NCI-H146 (cell line): ENCODE measurements at places on chromosomes 1 and 21.

- DNase-seq, result no peak
These were observed 13.4 kb downstream of the ATF3 start for GRCh38 chr1:212621949-212622305.

DNA sequence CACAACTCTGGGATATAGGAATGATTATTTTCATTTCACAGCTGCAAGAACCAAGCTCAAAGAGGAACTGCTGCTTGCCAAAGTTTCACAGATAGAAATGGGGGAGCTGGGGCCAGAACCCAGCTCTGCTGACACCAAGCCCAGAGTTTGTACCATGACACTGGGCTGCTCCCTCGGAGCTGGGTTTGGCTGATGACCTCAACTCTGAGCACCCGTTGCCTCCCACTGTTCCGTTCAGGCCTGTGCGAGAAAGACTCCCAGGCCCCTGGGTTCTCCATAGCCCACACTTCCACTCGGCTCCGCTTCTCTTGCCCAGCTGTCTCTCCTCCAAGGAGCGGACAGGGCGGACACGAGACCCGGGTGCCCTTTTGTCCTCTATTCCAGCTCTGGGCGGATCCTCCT lies 55.2 kb downstream of the NGF start:
- DNase-seq, result no peak

- no peak for DNase-seq
These were observed 1.2 kb downstream of the KCTD3 start for GRCh38 chr1:215568299-215568692.

- peak; percentile 95 for DNase-seq
These were observed at the start of gene ZMYM4 for GRCh38 chr1:35268282-35269200. TSS of gene ZMYM4 (plus strand) at chr1:35268709. CDS start at chr1:35269047, 338 bp downstream.

DNA sequence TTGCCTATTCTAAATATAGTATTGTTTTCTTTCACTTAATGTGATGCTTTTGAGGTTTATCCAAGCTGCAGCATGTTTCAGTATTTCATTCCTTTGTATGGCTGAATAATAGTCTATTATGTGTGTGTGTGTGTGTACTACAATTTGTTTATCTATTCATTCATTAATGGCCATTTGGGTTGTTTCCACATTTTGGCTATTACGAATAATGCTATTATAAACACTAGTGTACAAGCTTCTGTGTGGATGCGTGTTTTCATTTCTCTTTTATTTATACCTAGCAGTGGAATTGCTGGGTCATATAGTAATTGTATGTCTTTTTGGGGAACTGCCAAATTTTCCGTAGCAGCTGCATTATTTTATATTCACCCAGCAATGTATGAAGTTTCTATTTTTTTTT lies 15.0 kb upstream of the THEM5 start:
- DNase-seq, result no peak

DNA sequence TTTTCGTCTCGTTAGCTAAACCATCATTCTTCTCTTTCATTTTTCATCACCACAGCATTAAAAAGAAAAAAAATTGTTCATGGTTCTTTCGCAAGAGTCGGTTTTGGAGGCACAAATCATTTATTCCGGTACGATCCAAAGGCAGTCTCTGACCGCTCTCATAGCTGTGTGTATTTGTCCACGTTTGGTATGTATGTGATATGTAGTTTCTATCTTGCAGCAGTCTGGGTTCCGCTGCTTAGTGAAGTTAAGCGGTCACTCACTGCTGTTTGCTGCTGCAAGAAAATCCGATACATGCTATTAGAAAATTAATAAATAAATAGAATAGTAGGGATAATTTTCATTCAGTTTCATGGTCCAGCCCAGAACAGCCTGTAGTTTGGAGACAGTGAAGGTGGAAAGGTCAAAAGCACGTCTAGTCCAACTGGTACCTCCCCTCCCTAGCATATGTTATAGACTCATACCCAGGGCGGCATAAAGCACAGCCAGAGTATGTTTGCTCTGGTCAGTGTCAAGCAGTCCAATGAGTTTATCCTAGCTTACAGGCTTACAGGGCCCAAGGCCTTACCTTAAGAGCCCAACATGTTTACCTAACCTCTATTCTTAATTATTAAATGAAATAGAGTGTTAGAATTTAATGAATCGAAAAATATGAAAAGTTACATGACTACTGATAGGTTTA lies 2.5 kb downstream of the FMN2 start:
- peak; percentile 4 for DNase-seq

GRCh38 chr1:246733704-246734103 lies 9.5 kb downstream of the SCCPDH start:
- DNase-seq, result no peak

DNA sequence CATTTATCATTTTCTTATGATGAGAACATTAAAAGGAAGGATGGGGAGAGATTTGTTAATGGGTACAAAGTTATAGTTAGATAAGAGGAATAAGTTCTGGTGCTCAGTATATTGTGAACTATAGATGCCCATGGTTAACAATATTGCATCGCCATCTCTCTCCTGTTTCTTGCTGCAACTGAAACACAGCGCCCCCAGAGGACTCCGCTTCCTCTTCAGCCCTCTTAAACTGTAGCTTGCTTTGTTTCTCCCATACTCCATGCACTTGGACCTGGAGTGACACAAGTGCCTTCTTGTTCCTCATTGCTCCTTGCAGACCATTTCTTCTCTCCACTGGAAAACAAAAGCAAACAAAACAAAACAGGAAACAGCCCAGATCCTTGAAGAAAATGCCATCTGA lies 70.1 kb upstream of the NTPCR start:
- DNase-seq, result peak; percentile 20

- no peak for DNase-seq
These were observed 48.3 kb downstream of the IL23R start for GRCh38 chr1:67214420-67215174.

DNA sequence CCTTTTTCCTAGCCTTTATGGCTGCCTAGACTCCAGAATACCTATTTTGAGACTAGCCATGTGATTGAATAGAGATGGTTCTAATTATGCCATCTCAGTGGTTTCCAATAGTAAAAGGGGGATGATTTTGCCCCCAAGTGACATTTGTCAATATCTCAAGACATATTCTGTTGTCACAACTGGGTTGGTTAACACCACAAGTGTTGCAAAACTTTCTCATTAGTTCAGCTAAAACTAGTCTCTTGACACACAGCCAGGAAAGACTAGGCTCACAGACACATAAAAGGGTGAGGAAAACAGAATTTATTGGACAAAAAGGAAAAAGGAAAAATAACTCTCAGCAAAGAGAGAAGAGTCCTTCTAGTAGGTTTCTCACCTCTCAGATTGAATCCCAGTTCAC lies 39.9 kb upstream of the GBP5 start:
- DNase-seq, result no peak

GRCh38 chr1:119878171-119878570 lies 18.1 kb downstream of the ADAM30 start:
- no peak for DNase-seq

GRCh38 chr1:43302201-43302600 lies 1.4 kb downstream of the TIE1 start:
- no peak for DNase-seq

DNA sequence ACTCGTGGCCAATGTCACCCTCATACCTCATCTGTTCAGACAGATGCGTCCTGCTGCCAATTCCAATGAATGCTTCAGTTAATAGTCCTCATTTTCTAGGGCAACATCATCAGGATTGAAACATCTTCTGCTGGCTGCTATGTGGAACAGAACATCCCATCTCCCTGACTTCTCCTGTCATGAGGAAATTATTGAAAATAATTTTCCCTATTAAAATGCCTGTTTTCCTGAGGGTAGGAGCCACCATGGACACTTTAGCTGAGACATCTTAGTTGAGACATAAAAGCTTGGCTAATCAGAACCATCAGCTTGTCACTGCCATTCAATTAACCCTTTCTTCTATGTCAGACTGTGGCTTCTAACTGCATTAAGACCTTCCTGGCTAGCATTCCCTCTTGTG lies 396.1 kb downstream of the HHAT start:
- DNase-seq, result no peak

DNA sequence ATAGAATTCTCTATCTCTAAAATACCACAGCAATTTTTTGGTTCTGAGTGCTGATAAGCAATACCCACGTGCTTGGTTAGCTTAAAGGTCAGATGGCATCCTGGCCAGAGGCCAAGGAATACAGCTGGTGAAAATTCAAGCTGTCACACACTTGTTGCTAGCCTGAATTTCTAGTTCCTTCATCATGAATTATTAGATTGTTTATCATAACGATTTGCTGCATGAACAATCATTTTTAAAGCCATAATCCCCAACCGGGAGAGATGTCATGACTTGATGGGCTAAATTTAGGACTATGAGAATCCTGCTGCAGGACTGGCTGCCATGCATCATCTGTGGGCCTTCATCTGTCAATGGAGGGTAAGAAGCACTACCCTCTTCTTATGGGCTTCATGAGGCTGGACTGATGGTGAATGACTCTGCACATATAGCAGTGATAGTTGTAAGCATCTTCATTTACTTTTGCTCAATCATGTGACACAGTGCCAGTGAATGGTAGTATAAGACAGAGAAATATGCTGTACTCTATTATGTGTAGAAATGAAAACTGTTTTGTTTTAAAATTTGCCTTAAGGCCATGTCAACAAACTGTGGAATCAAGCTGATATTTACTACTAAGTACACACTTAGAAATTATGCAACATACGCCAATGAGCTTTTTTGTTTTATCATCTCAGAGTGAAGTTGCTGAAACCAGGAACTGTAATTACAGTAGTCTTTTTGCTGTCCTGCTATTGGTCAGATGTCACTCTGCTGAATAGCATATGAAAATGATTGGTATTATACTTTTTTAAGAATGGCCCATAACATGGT lies 80.5 kb upstream of the RALGPS2 start:
- DNase-seq, result peak; percentile 68

DNA sequence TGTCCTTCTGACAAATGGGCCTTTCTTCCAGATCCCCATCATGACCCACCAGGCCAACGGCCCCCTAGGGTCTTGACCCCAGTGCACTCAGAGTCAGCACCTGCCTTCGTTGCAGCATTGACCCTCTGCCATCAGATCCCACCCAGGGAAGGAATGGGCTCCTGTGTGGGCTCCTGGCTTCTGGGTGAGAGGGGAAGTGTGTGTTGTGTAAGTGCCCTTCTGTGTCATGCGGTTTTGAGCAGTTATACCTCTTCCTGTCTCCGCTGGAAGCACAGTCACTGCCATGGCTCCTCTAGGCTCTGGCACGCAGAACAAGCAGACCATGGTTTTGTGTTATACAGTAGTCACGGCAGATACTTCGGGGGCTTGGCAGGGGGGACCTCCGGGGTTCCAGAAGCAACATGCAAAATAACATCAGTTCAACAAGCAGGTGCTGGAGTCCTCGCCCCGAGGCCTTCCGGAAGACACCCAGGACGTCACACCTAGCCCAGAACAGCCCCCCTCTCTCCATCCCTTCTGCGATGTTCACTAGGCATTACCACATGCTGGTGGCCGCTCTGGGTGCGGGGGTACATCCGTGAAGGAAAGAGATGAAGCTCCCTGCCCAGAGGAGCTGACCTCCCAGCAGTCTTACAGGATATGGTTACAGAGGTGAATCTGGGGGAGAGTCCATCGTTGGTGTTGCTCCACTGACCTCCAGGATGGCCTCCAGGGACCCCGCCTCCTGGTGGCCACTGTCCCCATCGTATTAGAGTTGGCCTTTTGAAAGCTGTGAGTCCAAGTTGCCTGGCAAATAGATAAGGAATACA lies 17.4 kb upstream of the KCNAB2 start:
- no peak for DNase-seq

DNA sequence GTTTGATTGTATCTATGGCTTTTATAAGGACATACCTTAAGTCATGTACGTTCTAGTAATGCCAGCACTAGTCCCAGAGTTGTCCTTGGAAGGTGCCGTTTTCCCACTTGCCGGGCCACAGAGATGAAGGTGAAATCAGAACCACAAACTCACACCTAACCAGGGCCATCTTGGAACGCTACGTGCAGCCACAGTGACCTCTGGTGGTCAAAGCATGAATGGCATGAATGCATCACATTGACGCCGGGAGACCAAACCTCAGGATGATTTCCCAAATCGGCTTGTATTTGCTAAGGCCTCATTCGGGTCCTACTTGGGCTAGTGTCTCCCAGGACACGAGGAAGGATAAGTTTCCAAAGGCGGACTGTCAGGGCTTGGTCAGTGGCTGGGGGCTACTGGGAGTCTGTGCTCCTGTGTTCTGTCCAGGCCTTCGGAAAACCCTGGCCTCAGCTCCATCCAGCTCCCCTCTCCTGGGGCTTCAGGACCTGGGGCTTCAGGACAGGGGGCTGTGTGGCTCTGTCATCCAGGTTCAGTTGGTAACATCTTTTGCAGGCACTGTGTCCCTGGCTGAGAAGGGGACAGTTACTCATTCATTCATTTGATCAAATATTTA lies 260.5 kb downstream of the PRDM2 start:
- DNase-seq, result peak; percentile 60

DNA sequence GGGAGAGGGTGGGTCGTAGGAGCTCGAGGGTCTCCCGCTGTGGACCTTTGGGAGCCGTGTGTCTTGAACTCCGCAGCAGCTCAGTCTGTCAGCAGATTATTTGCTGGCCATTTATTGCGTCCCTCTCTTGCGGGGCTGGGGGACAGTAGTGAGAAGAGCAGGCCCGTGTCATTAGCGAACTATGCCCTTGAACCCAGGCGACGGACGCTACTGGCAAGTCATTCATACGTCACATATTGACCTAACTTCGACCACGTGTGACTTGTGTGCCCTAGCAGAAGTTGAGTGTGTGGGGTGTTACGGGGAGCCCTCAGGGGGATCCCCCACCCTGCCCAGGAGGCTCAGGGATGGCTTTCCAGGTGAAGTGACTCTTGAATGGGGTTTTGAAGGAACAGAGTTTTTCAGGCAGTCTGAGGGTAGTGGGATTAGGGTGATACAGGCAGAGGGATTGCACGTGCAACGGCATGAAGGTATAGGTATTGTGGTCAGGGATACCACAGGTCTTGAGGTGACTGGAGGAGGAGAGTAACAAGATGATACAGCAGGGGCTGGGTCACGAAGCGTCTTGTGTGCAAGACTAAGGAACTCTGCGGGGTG lies 13.0 kb downstream of the RCC1 start:
- peak; percentile 33 for DNase-seq
